ENCODE measurements at places on chromosomes 12 and 14.

DNA sequence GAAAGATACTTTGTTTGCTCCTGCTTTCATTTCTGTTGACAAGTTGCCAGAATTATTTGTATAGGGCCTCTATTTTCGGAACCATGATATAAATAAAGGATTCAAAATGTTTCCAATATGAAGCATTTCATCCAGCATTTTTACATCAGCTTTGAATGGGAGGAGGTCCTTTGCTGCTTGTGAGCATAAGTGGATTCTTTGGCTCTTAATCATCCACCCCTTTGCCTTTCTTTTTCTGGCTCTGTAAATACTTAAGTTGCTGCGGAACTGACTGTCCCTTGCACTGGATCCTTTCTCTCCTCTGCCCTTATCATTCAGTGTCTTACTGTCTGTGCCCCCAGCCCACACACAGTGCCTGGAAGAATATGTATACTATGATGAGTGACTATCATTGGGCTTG lies 357.3 kb upstream of the RGS6 start:
- no peak for DNase-seq

GRCh38 chr12:71645268-71645667 lies 18.4 kb downstream of the ZFC3H1 start:
- no peak for DNase-seq

DNA sequence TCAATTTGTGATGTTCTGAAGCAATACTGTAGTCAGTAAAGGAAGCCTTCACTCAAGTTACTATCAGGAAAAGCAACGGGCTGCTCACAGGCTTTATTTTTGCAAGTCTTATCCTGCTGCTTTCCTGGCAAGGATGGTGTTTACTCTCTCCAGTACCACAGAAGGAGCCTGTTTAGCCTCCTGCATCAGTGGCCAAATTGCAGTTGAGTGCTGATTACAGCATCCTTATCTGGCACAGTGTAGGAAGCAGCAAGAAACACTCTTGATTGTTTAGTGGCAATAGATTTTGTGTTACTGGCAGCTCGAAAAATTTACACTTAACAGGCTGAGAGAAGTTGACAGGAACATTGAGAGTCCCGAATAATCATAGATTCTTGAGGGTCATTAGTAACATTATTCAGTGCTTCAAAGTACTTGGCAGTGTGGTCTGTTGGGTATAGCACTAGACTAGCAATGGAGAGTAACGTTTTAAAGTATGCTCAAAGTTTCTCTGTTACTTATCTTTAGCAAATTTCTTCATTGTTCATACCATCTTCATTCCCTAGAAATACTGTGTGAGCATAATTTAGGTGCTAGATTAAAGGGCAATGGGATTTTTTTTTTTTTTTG lies 11.7 kb downstream of the TULP3 start:
- no peak for DNase-seq

DNA sequence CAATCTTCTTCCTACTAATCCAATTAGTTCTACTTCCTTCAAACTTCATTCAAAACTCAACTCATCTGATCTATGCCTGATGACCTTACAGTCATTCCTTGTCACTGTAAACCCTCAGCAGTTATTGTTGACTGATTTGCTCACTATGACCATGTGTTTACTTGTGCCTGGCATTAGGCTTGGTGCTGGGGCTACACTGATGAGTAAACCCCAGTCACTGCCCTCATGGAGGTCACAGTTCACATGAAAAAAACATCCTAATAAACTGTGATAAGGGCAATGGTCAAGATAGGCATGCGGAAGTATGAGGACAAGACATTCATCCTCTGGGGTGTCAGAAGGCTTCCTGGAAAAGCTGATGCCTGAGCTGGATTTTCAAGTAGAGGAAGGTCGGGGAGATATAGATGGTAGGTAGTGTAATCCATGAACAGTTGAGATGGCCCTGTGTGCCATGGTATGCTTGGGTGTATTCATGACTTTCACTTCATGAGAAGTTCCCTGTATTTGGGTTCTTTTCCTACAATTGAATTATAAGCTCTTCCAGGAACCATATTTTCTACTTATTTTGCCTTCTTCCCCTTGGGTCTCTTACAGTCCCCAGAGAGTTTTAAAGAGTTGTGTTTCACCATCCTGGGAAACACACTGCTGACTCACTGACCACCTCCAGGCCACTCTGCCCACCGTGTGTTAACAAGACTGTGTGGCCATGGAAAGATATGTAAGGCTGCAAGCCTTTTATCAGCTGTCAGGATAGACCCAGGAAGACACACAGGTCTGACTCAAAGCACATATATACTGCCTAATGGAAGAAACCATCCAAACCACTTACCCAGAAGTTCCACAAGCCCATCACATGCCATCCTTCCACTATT lies 38.7 kb upstream of the DUSP6 start:
- DNase-seq: no peak

- DNase-seq: peak; percentile 54
Measured at GRCh38 chr12:59874781-59875180, 279.0 kb downstream of the SLC16A7 start.

- no peak for DNase-seq
Measured at GRCh38 chr14:80930095-80930494, 11.4 kb downstream of the CEP128 start.

DNA sequence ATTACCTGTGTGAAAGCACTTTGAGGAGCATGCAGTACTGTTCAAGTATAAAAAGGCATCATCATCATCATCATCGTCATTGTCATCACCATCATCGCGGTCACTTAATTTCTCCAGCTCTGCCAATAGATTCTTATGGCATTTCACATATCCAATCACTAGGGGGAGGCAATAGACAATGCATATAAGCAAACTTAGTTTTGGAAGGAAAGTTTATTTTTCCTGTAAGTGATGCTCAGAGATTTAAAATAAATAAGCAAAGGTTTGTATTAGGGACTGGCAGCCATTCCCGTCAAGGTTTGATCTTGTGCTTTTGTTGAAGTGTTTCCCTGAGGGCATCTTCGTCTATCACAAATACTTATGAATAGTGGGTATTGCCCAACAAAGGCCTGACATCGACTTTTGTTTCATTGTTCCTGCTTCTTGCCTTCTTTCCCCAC lies 127.4 kb downstream of the KTN1 start:
- DNase-seq: no peak

Data from endodermal cell (in vitro differentiated cells).